IMR-90 (cell line): ENCODE measurements at places on chromosomes 3 and 15.

- peak; percentile 22 for DNase-seq
These were observed 12.9 kb downstream of the SLCO3A1 start for GRCh38 chr15:91866371-91866905.

GRCh38 chr15:57704441-57704840, 2.1 kb upstream of the POLR2M start:
- DNase-seq: no peak

GRCh38 chr3:1783995-1784394, 314.7 kb upstream of the CNTN4 start:
- no peak for DNase-seq

DNA sequence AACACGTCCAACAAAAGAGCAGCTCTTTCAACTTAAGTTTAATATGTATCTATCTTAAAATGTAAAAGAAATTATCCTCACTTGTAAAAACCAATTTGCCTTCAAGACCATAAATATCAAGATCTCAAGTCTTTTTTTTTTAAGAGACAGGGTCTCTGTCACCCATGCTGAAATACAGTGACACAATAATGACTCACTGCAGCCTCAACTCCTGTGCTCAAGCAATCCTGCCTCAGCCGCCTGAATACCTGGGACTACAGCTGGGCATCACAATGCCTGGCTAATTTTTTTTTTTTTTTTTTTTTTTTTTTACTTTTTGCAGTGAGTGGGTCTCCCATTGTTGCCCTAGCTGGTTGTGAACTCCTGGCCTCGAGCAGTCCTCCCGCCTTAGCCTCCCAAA, 26.0 kb downstream of the ACAP2 start:
- DNase-seq: no peak

- DNase-seq: no peak
These were observed 251.4 kb downstream of the NR1D2 start for GRCh38 chr3:24196526-24196925.

GRCh38 chr3:10964537-10965167, 27.9 kb upstream of the SLC6A1 start:
- peak; percentile 3 for DNase-seq

DNA sequence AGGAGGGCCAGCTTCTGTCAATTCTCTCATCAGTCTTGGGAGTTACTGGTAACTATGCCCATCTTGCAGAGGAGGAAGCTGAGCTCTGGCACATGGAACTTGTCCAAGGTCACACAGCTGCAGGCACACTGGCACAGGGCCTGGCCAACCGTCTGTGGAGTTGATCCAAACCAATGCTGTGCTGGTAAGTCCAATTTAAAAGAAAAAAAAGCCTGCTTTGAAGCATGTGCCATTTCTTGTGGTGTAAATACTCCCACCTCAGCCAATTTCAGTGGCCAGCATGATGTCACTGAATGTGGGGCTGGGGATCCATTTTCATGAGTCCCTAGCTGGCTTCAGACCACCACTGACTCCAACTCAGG, 83.4 kb downstream of the CHSY1 start:
- peak; percentile 65 for DNase-seq

GRCh38 chr3:129461461-129462146, 21.6 kb downstream of the IFT122 start:
- DNase-seq: peak; percentile 64

- DNase-seq: no peak
These were observed 185.5 kb upstream of the GOLGA6L4 start for GRCh38 chr15:84050076-84050475.

GRCh38 chr3:71135373-71136088, 448.0 kb downstream of the FOXP1 start:
- DNase-seq: peak; percentile 36
